ENCODE measurements at places on chromosomes 4 and X. TPM values are rescaled to one million over a fixed set of nuclear protein-coding genes. Genes with fewer than 3 reads are reported as not detected.
A peak's percentile ranks its signal among the peaks of the same experiment; 100 is the strongest.

DNA sequence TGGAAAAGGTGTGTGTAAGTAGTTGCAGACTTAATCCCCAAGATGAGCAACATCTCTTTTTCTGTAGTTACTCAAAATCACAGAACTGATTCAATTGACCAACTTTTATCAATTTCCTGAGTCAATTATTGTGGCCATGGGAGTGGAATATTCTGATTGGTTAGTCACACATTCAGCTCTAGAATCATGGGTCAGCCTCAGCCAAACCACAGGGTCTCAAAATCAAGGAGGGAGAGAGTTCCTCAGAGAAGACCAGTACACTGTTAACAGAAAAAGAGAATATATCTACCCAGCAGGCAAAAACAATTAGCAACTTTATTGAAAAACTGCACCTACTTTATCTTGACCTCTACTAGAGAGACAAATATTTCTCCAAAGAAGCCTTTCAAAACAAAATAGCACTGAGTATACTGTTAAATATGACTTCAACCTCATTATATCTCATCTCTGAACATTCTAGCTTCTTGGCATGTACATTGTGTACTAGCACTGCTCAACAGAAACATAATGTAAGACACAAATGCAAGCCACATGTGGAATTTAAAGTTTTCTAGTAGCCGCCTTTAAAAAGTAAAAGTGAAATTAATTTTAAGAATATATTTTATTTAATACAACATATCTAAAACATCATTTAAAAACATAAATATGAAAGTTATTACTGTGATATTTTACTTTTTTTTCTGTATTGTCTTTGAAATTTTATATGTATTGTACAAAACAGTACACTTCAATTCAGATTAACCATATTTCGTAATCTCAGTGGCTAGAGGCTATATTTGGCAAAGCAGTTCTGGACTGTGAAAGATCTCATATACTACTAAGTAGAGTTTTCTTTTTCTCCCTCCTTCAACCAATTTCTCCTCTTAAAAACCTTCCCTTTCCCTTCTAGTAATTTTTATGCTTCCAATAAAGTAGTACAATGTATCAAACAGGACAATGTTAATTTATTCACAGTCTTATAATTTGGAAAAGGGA lies 11.8 kb upstream of the LCORL start:
- H3K4me3 ChIP-seq, result no peak overlapping the region
- no peaks in the 10 kb centered on the region for H3K36me3 ChIP-seq
- H3K4me1 ChIP-seq, result no peaks in the 10 kb centered on the region
- no peak for DNase-seq
- no peaks in the 10 kb centered on the region for H3K27me3 ChIP-seq
- H3K27ac ChIP-seq, result no peak overlapping the region

DNA sequence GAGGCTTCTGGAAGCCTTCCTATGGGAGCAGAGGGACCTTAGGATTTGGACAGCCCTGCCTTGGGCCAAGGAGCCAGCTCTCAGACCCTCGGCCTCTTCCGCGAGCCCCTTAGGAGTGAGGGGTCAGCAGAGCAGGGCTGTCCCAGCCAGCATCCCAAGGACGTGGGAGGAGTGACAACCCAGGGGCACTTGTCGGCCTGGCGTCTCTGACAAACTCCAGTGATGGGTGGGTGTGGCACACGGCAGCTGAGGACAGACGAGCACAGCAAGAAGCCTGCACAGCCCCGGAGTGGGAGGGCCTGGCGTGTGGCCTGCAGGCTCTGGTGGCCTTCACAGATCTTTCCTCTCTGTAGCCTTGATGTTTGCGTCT lies 11.6 kb upstream of the TNIP2 start:
- H3K27ac ChIP-seq, result no peak overlapping the region
- peaks cover 13% of the 10 kb centered on the region for H3K4me1 ChIP-seq
- no peaks in the 10 kb centered on the region for H3K36me3 ChIP-seq
- no peak for DNase-seq

DNA sequence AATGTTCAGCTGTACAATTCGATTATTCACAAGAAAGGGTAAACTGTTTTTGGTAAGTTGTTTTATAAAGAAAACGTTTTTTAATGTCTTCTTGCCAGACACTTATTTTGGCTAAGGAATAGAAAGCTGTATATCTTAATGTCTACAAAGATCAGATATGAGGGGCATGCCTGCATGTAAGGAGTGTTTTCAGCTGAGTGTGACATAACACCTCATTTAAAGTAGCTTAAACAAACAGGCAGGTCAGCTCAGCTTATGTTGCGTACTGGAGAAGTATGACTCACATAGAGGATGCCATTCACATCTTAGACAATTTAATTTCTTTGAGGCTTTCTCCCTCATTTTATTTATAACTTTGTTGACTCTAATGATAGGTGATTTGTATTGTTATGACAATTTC lies 30.4 kb downstream of the LAMTOR3 start:
- no peak overlapping the region for H3K27ac ChIP-seq
- DNase-seq, result no peak
- H3K4me3 ChIP-seq, result no peak overlapping the region
- no peaks in the 10 kb centered on the region for H3K27me3 ChIP-seq
- no peaks in the 10 kb centered on the region for H3K36me3 ChIP-seq

DNA sequence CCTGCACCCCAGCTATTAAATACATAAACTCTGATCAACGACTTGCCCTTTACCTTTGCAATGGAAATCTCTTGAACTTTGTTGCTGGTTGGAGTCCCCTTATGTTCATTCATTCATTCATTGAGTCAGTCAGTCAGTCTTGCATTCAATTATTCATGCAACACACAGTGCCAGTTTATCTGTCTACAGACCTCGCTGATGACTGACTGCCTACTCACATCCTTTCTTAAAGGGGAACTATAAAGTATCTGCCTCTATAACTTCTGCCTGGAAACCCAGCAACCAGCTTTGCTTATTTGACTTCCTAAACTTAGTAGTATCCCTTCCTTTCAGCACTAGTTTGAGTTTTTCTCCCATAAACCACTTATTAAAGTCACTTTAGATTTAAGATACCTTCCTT lies 620.8 kb upstream of the ADGRL3 start:
- no peak overlapping the region for H3K27ac ChIP-seq
- H3K27me3 ChIP-seq, result no peaks in the 10 kb centered on the region
- no peaks in the 10 kb centered on the region for H3K4me1 ChIP-seq
- DNase-seq, result no peak
- H3K4me3 ChIP-seq, result no peak overlapping the region

ATP1B4 gene
- not detected for total RNA-seq

SPIN4 gene
- 1.7 TPM for total RNA-seq

GRCh38 chr4:56445699-56446098 lies 9.6 kb downstream of the PAICS start:
- no peak for DNase-seq
- H3K4me1 ChIP-seq, result no peaks in the 10 kb centered on the region
- no peak overlapping the region for H3K27ac ChIP-seq
- no peaks in the 10 kb centered on the region for H3K27me3 ChIP-seq
- H3K36me3 ChIP-seq, result peaks cover 59% of the 10 kb centered on the region
- H3K4me3 ChIP-seq, result no peak overlapping the region

DNA sequence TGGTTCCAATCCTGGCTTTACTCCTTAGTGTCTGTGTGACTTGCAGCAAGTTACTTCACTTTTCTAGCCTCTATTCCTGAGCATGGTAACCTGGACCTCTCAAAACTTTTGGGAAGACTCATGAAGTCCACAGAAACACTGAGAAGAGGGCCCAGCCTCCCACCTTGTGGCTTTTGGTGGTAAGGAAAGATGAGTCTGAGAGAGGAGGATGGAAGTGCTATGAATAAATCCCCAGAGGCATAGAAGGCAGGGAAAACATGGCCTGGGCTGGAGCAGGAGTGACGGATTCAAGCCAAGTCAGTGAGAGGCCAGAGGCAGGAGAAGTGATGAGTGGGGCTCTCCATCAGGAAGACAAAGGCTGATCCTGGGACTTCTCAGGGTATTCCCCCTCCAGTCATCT lies 10.9 kb upstream of the MAGEA4 start:
- no peak overlapping the region for H3K27ac ChIP-seq
- no peaks in the 10 kb centered on the region for H3K27me3 ChIP-seq
- peaks cover 10% of the 10 kb centered on the region for H3K4me1 ChIP-seq
- H3K4me3 ChIP-seq, result no peak overlapping the region
- DNase-seq, result no peak
- no peaks in the 10 kb centered on the region for H3K36me3 ChIP-seq

- DNase-seq, result no peak
- H3K4me3 ChIP-seq, result no peak overlapping the region
- no peaks in the 10 kb centered on the region for H3K4me1 ChIP-seq
- H3K27me3 ChIP-seq, result no peaks in the 10 kb centered on the region
Observed at GRCh38 chrX:69065451-69065850, 99.8 kb downstream of the PJA1 start.

- H3K27me3 ChIP-seq, result no peaks in the 10 kb centered on the region
- no peaks in the 10 kb centered on the region for H3K36me3 ChIP-seq
- H3K4me1 ChIP-seq, result no peaks in the 10 kb centered on the region
- no peak overlapping the region for H3K27ac ChIP-seq
Observed at GRCh38 chr4:89617317-89617716, 219.6 kb downstream of the SNCA start.

FAM199X gene
- total RNA-seq, result 25.6 TPM

DNA sequence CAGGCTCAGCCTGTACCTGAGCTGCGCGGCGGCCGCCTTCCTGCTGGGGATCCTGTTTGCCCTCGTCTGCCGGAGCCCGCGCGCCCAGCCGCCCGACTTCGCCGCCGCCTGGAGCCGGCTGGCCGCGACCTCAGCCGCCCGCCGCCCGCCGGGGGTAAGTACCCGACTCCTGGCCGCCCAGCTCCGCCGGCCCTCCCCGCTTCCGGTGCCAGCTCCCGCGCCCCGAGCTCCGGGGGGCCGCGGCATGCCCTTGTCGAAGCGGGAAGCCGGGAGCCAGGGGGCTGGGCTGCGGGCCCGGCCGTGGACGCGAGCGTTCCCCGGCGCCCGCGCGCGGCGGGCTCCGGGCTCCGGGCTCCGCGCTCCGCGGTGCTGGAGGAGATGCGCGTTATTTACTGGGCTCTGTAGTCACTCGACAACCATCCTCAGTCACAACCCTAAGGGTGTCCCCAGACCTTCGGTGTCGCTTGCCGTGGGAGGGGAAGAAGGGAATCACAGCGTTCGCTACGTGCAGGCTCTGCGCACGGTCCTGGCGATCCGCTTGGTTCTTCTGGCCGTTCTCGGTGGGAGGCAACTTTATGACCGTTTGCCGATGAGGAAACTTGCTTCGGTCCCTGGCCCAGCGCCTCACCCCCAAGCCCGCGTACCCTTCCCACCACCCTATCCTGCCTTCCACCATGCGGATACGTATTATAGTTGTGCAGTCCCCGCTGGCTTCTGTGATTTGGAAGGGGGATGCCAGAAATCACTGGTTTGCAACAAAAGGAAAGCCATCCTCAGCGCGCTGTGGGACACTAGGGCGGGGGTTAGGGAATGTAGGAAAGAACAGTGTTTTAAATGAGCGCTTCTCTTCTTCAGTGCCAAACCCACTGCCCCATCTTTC lies 944 bp downstream of the SNX25 start:
- peak overlapping the region; percentile 97 for H3K27ac ChIP-seq
- peak overlapping the region; percentile 92 for H3K4me3 ChIP-seq
- peaks cover 29% of the 10 kb centered on the region for H3K4me1 ChIP-seq
- no peaks in the 10 kb centered on the region for H3K27me3 ChIP-seq

DNA sequence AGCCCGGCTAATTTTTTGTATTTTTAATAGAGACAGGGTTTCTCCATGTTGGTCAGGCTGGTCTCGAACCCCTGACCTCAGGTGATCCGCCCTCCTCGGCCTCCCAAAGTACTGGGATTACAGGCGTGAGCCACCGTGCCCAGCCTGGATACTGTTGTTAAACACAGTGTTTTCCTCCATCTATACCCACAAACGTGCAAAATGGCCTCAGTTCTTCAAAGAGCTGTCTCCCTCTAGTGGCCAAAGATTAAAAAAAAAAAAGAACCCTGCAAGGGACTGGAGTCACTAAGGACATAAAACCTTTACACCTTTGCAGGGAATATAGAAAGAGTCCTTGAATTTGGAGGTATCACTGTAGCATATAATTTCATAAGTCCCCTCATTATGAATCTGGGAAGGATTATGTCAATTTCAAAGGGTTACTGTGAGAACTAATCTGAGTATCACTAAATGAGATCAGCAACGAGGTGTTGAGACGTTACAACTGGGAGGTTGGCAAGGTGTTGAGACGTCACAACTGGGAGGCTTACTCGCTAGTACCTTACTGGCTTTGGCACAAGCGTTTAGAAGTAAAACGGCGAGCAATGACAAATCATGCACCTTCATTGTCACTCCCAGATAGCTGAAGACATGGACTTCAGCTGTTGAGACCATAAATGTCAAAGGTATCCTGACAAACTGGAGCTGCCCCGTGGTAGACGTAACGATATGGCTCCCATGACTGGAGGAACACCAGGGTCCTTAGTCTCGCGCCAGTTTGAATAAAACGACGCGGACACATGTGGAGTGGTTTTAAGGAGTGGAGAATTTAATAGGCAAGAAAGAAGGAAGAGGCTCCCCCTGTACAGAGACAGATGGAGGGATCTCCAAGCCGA lies 33.4 kb upstream of the ENPP6 start:
- DNase-seq, result no peak
- no peak overlapping the region for H3K4me3 ChIP-seq
- no peaks in the 10 kb centered on the region for H3K27me3 ChIP-seq
- no peaks in the 10 kb centered on the region for H3K4me1 ChIP-seq
- no peak overlapping the region for H3K27ac ChIP-seq

GRCh38 chrX:15911734-15912550 lies 57.3 kb upstream of the AP1S2 start:
- H3K36me3 ChIP-seq, result no peaks in the 10 kb centered on the region
- no peak overlapping the region for H3K4me3 ChIP-seq
- H3K27me3 ChIP-seq, result no peaks in the 10 kb centered on the region
- H3K4me1 ChIP-seq, result peaks cover 7% of the 10 kb centered on the region
- DNase-seq, result no peak

APBB2 gene
- 51.7 TPM for total RNA-seq

GRCh38 chr4:8287343-8288280 lies 18.1 kb downstream of the HTRA3 start:
- peaks cover 38% of the 10 kb centered on the region for H3K36me3 ChIP-seq
- no peak overlapping the region for H3K4me3 ChIP-seq
- peaks cover 13% of the 10 kb centered on the region for H3K4me1 ChIP-seq
- DNase-seq, result no peak
- no peaks in the 10 kb centered on the region for H3K27me3 ChIP-seq
- no peak overlapping the region for H3K27ac ChIP-seq

DNA sequence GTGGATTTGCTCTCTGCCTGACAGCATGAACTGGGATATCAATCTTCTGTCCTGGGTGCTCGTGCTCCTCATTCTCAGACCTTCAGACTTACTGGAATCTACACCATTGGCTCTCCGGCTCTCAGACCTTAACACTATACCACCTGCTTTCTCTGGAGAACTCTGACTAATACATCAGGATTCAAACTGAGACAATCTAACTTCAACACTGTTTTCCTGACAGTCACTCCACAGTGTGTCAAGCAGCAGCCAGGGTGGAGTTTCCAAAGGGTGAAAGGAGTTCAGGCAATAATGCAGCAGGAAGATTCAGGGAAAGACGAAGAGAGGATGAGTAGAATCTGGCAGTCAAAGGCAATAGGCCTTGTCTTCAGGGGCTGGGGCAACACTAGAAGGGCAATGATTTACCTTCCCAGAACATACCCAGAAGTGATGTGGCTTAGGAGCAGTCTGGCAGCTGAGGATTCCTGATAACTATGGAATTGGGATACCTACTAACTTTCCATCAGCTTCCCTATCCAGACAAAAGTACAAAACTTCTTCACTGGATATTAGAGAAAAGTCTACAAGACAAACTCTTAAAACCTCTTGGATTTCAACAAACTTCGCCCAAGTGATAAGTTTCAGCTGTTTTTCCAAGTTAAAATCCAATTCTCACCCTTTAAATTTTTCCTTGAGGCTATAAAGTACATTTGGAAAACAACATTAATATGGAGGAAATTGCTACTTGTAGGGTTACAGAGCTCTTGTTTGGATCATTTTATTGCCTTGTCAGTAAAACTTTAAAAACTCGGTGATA lies 58.4 kb upstream of the SLIT2 start:
- H3K4me1 ChIP-seq, result no peaks in the 10 kb centered on the region
- H3K4me3 ChIP-seq, result no peak overlapping the region
- H3K27ac ChIP-seq, result no peak overlapping the region
